DMS79 treated with DMSO at 0.1 percent for 48 hours (cell line): ENCODE measurements at places on chromosomes 2 and 18.

DNA sequence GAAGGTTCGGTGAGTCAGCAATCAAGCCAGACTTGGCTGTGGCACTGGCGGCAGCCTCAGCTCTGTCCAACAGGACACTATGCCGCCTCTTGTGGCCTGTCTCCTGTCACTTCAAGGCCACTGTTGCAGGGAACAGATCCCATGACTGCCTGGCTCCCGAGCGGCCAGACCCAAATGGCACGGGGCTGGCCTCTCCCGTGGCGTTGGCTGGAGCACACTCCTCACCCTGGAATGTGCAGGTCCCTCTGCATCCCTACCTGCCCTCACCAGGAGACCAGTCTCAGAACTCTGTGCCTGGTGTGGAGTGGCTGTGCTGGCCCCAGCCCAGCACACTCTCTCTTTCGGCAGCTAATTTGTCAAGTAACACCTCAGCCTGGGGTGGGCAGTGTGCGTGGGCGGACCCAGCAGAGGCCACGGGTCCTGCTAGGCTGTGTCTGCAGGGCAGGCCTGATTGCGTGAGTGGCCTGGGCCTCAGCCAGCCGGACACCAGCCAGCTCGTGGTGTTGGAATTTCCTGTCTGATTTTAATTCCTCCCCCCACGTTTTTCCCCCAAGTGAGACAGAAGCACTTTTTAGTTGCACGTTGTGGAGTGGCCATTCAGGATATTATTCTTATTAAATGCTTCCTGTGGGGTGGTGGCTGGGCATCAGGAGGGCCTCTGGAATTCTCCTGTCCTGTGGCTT, 179.3 kb downstream of the GLI2 start:
- DNase-seq: no peak

- DNase-seq: no peak
Observed at GRCh38 chr2:10647886-10648605, 41.7 kb downstream of the NOL10 start.

DNA sequence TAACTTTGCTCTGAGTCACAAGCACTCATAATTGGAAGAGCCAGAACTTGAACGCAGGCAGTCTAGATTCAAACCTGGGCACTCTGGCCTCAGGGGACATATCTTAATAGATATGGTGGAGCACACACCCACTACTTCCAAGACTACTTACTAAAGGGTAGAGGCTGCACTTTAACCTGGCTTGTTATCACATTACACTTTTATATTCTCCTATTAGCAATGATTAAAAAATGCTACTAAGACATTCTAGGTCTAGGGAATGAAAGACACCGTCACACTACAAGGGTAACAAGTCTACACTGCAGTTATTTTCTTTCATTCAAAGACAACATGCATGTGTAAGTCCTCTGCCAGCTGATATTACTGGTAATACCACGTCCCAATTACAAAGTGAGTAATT, 258.8 kb downstream of the ZNF521 start:
- no peak for DNase-seq

GRCh38 chr2:27571681-27572080, 11.2 kb upstream of the ZNF512 start:
- DNase-seq: no peak

DNA sequence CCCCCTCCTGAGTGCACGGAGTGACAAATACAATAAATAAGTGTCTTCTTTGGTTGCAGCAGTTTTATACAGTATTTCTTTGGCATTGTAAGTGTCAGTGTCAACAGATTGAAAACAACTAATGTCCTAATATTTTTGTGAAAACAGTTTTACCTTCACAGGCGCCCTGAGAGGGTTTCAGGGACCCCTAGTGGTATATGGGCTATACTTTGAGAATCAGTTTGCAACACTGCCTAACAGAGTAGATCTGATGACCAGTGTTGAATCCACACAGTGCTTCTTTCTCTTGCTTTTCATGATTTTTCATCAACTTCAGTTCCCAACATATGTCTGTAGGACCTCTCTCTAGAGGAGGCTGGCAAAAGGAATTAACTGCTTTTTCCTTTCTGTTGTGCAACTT, 162.2 kb downstream of the PRPF40A start:
- no peak for DNase-seq

DNA sequence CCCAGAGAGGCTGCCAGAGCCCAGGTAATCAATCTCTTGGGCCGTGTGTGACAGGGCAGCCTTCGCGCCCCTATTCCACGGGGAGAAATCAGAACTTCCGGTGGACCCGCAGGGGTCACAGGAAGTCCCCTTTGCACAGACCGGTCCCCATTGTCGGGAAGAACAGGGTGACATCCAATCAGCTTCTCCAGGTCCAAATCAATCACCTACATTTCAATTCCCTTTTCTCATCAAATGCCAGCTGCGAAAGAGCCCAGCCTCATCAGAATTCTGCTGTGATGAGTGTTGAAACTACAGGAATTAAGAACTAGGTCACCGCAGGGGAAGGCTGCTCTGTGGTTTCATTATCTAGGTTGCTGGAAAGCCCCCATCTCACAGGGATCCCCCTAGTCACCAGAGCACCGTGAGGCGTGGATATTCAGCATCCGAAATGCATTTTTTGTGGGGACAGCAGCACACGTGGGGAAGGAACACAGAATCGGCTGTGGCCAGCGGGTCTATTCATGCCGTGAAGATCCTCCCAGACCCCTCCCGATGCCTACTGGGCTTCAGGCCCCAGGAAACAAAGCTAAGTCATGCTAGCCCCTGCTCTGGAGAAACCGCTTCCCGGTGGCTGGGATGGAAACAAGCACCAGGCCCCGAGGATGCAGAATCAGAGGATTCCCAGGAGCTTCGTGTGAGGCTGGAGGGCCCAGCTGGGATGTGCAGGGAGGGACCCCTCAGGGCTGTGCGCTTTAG, 193.7 kb upstream of the ID2 start:
- no peak for DNase-seq

DNA sequence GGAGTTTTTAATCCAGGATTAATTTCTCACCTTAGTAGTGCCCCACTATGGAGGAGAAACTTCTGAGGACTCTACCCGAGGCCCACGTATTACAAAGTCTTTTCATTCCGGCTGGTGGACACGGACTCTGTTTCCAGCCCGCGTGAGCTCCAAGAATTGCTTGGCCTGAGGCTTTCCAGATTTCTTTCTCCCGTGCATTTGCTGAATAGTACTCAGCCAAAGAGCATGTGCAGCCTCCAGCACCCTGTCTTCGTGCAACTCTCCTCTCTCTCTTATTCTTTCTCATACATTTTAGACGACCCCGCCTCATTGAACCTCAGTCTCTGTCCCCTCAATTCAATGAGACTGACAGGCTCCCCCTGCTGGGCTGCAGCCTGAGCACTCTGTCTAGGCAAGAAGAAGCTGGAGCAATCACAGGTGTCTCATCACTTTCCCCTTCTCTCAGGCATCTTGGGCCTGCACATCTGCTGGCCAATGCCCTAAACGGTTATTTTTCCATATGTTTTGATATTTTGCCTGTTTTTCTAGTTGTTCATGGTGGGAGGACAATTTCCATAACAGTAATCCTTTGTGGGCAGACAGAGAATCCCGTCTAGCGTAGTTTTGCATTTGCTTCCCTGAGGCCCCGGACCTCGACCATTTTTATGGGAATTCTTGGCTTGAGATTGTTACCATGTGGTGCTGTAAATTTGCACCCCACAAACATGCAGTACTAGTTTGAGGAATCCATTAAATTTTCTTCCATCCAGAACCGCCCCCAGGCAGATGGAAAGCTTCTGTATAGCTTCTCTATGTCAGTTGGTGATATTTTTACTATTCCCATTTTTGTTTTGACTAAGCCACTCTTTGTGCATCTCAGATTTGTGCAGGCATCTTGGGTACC, 50.1 kb upstream of the LPIN2 start:
- no peak for DNase-seq

DNA sequence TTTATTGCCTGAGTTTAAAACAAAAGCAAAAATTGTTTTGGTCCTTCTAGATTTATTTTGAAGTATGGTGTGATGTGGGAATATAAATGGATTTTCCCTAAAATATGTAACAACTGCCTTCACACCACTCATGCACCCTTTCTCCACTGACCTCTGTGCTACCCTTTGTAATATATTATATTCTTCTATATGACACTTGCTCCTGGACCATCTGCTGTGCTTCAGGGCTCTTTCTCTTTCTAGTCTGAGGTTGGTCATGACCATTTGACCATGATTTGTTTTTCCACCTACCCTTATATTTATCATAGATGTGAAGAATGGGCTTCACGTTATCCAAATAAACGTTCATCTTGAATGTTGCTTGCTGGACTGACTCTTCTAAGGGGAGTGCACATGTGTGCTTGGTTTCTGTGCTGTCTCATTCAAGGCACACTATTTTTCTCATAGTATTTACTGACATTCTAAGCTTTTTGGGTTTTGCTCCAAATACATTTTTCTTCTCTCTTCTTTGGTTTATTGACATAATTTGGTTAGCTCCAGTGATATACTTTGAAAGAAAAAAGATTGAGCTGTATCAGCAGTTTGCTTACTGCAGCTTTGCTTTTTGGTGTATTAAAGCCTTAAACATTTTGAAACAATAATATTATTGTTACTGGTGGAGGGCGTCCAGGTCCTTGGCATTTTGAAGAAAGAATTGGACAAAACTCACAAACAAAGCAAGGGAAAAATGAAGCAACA, 61.8 kb downstream of the VWA3B start:
- DNase-seq: no peak

DNA sequence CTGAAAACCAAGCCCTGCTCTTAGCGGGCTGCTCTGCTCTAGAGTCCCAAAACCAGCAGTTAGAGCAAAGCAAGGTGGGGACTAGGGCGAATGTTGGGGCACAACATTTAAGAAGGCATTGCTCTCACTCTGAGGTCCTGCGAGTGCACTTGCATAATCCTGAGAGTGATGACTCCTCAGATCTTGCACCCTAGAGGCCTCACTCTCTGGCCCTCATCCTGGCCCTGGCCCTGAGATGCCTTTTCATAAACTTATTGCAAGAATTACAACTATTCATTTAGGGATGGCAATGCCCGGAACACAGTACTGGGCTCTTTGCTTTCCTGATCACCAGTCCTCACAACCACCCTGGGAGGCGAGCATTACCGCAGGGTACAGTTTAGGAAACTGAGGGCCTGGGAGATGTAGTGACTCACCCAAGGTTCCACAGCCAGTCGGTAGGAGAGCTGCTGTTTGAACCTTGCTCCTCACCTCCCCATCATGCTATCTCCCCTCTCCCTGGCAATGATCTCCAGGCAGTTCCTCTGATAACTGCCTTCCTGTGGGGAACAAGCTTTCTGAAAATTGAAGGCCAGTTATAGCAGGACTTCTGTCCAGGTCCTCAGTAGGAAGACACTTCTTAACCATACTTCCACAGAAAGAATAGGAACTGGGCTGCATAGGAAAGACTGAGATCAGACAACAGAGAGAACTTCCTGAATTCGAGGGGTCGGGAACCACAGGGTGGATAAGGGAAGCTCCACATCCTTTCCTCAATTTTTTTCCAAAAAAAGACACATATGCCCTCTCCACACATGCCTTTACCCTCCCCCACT, 91.3 kb downstream of the TNS1 start:
- DNase-seq: no peak

DNA sequence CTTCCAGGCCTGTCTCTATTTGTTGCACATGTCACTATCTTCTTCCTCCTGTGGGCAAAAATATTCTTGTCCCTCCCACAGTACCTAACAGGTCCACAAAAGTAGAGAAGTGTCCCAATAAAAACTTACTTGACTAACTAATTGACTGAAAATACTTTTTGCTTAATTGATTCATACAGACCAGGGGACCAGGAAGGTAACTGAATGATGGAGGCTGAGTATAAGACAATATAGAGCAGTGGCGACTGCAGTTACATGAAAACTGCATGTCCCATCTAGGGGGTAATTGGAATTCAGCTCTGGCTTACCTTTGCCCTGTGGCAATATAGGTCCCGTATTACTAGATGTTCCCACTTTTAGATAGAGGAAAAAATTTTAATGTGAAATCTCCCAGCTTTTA, 112.9 kb upstream of the CREB1 start:
- DNase-seq: no peak

- peak; percentile 36 for DNase-seq
Observed at GRCh38 chr2:52414561-52415295, 1352.9 kb upstream of the CHAC2 start.

DNA sequence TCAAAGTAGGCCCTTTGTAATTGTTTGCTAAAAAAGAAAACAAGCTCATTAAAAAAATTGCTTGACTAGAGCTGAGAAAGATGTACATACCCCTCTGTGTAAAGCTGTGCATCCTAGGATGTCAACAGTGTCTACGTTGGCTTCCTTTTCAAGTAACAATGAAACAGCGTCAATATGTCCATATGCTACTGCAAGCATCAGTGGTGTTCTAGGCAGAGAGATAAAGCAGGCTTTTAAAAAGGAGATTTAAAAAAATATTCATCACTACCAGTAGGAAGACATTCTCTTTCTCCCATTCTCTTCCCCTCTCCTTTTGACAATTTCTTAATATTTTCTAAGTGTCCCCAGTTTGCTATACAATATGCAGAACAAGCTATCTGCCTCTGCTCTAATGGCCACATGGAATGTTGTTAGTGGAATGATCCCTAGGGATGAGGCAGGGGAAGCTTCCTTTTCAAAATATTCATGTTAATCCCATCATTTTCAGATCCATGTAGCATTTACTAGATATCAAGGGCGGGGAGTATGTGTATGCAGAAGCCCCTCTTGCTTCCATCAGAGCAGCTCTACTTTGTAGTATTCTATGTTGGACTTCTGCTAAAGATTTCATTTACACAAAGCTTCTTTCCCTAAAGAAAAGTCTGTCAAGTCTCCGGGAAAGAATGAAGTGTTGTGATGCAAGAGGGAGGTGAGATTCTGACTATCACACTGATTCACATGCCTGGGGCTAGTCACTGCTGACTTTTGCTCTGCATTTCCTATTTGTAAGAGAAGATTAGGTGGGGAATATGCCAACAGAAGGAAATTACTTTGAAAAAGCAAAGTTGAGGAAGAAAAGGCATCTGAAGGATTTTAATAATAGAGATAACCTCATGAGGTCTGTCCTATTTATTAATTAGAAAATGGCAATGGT, 81.5 kb upstream of the PGAP1 start:
- DNase-seq: no peak

GRCh38 chr18:74906184-74906583, 302.8 kb downstream of the PTGR3 start:
- no peak for DNase-seq

- no peak for DNase-seq
Observed at GRCh38 chr2:37464067-37464466, 119.6 kb downstream of the QPCT start.

DNA sequence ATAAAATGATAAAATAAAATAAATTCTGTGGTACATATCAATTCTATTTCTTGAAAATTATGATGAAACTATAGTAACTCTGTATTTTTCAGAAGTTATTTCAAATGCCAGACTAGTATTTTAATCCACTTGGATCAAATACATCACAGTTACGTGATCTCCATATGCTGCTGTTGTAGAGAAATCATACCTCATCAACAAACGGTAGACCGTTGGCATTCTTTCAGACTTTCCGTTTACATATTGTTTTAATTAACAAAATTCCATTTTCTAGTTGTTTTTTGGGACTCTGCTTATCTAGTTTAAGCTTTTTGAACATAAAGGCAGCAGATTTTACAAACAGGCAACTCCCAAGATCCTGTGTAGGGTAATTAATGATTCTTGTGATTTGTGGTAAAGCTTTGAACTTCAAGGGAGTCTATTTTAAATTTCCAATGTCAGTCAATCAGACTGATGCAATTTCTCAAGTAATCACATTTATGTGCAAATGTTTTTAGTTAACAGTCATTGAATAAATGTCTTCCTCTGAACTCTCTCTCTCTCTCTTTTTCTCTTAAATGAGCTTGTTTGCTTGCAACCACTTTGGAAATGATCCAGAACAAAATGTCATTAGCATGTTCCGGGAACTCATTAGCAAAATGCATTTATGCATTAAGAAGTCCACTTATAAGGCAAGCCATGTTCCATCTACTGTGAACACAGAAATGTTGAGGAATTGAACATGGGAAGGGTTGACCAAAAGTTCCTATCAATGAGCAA, 31.8 kb downstream of the NYAP2 start:
- DNase-seq: peak; percentile 55
